Activated CD4-positive, CD25-positive, alpha-beta regulatory T cell treated with anti-CD3 and anti-CD28 coated beads, Interleukin-2, amount 50 U/mL, for 72 hours (primary cell): ENCODE measurements at places on chromosomes 3 and 15.
A peak's percentile ranks its signal among the peaks of the same experiment; 100 is the strongest.

DNA sequence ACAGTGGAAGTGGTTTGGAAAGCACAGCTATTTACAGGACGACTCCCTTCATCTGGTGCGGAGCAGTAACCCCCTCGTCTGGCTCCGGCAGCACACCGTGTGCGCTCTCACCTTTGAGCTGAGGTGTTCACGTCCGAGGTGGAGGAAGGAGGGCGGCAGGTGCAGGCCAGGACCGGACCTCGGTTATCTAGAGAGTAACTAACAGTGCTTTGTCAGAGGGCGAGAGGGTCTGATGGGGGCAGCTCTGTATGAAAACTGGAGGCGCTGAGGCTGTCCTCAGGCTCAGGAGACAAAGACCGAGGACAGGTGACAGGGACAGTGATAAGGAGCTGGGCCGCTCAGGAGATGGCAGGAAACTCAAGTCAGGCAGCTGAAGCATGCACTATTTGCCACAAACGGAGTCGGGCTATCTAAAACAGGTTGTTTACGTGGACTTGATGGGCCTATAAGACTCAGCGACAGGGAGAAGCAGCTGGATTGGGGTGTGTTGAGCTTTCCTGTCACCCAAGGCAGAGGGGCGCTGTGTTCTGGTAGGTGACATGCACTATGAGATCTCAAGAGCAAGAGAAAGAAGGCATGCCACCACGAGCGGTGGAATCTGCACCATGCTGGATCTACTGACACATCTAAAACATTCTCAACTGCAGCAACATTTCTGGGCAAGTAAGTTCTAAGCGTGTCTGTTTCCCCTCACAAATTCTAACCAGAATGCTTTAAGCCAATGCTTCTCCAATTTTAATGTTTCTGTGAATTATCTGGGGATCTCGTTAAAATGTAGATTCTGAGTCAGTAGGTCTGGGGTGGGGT is 155.2 kb downstream of the XXYLT1 start:
- DNase-seq: no peak

DNA sequence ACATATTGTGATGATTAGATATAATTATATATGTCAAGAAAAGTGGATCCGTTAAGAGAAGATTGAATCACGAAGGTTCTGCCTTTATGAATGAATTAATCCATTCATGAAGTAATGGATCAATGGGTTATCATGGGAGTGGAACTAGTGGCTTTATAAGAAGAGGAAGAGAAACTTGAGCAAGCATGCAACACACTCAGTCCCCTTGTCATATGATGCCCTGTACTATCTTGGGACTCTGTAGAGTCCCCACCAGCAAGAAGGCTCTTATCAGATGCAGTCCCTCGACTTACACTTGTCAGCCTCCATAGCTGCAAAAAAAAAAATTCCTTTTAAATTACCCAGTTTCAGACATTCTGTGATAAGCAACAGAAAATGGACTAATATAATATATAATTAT is 301.9 kb downstream of the RAP2B start:
- no peak for DNase-seq

DNA sequence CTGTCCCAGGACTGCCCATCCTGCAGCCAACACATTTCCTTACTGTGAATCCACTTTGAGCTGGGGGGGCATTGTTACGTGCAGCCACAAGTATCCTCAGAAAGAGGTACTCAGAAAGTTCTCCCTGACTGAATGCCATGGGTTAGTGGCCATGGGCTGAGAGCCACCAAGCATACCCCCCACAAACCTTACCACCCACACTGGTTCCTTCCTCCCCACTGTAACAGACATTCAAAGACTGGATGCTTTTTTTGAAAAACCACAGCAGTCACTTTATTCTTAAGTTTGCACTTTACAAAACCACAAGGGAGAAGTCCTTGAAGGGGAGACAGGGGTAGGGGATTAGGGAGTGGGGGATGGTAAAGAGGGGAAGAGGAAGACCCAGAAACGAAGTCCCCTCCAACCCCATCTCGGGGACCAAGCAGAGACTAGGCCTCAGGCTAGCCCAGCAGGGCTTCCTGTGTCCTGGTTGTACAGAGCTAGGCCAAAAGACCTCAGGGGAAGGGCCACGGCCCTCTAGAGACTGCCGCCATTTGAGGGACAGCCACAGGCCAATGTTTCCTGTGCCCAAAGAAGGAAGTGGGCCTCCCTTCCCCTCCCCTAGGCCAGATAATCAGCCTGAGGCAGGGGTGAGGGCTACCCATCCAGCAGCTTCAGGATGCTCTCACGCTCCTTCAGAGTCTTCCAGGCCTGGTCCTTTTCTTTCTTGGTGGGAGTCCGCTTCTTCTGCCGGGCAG is 10.1 kb upstream of the CAMK1 start:
- DNase-seq: peak; percentile 43

DNA sequence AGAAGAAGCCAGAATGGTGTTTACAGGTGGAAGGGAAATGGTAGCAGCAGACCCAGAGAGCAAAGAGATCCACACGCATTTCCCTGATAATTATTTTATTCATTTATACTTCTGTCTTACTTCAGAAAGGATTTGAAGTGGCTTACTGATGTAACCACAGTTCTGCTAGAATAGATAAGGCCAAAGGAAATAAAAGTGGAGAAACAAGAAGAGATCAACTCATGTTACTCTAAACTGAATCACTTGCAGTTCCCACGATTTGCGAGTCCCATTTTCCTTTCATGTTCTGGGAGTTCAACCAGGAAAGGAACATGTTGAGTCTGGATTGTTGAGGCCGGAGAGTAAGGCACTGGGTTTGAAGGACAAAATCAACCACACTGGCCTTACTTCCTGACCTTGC is 151.8 kb downstream of the MYRIP start:
- no peak for DNase-seq

- no peak for DNase-seq
These were observed 21.4 kb downstream of the GRAMD2A start for GRCh38 chr15:72176159-72176558.

- DNase-seq: no peak
These were observed 1.2 kb downstream of the ACOX2 start for GRCh38 chr3:58535531-58536500.

DNA sequence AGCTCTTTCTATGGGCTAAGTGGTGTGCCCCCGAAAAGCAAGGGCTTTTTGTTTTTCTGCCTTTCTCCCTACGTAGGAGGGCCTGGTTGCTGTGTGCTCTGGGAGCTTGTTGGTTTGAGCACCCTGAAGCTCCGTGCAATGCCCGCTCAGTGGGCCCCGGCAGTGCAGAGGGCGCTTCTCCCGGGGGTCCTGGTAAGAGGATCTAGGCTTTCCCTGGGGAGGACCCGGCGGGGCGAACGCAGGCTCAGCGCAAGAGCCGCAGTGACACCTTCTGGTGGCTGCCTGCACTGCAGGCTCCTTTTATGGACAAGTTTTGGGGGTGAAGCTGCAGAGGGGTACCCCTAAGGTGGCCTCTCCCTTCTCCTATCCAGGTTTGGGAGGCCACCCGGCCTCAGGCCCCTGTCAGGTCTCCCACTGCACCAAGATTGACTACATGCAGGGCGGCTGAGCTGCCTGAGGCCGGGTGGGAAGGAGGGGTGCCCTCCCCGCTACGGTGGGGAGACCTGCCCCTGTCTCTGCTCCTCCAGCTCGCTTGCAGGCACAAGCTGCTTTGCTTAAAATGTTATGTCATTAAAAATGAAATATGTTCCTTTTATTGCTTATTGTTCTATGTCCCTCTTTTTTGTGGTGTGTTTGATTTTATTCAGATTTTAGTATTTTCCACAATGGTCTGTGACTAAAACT is 387.9 kb downstream of the GABRG3 start:
- DNase-seq: no peak

DNA sequence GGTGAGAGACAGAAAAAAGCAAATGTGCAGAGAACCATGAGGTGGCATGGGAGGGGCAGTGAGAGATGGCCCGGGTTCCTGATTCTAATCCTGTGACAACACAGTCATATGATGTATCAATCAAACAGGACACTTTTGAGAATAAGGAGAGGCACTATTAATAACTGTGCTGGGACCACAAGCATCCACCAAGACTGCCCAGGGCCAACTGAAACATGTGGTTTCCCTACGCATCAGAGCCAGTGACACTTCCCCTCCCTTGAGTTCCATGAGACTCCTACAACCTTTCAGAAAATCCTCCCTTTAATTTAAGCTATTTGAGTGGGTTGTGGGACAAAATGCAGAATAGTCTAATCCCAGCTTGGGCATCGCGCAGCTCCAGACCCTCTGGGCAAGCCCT is 17.4 kb downstream of the SH3BP5 start:
- no peak for DNase-seq

GRCh38 chr15:70475921-70476320 is 287.4 kb downstream of the UACA start:
- DNase-seq: no peak

DNA sequence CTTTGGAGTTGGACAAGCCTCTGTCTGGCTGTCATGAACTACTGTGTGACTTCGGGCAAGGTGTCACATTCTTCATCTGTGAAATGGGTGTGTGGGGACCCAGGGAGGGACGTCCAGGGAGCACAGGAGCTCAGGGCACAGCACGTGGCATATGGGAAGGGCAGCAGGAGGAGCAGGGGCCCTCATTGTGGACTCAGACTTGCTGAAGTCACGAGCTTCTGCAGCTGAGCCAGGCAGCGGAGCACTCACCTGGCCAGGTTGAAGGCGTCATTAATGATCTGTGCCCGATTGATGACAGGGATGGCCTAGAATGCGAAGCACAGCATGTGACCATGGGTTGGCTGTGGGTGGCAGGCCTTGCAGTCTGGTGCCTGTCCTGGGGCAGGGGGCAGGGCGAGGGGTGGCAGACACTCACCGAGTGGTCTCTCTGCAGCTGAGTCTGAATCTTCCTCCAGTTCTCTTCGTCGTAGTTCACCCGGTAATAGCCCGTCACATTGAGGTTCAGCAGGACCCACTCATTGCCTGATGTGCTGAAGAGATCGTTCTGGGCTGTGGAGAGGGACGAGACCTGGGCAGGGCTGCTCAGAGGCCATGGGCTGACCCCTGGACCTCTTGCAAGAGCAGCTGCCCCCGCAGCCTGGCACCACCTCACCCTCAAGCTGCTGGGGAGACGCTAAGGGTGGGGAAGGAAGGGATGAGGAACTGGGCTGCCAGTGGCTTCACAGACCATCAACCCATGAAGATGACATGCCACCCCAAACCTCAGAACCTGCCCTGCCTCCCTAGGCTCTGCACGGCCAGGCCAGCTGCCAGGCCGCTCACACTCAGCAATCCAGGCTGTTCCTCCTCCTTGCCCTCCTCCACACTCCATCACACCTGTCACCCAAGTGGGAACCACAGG is 15.4 kb downstream of the ANPEP start:
- DNase-seq: no peak

DNA sequence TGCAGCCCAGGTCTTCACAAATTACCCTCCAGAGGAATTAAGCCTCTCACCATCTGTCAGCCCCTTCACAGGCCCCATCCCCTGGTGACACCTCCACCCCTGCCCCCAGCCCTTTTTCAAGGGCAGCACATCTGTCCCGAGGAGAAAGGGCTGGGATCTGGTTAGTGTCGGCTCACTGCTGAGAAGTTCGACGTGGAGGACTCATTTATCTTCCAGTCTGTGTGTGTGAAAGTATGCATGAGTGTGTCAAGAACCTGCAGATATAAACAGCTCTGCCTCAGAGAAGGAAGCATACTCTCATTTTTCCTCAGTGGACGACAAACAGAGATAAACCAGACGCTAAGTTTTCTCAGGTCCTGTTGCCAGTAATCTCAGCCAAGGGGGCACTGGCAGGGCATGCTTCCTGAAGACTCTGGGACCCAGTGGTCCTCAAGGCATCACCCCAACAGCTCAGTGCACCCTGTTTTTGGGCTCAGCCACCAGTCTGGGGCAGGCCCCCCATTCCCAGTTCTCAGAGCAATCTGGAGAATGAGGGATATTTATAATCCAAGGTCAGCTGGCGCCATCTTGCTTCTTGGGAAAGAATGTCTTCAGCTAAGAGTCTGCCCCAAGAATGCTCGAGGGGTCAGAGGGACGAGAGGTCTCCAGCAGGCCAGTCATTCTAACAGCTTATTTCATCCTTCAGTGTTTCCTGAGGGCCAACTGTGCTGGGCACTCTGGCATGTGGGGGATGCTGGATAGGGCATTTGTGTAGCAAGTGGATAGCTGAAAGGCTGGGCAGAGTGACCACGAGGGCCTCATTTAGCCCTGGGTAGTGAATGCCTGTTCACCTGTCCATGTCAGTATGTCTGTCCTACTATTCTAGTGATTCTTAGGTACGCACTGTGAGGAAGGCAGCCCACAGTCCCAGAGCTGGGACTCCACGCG is 73.6 kb downstream of the ADCY5 start:
- no peak for DNase-seq

GRCh38 chr3:171832989-171833388 is 10.2 kb upstream of the TMEM212 start:
- no peak for DNase-seq

DNA sequence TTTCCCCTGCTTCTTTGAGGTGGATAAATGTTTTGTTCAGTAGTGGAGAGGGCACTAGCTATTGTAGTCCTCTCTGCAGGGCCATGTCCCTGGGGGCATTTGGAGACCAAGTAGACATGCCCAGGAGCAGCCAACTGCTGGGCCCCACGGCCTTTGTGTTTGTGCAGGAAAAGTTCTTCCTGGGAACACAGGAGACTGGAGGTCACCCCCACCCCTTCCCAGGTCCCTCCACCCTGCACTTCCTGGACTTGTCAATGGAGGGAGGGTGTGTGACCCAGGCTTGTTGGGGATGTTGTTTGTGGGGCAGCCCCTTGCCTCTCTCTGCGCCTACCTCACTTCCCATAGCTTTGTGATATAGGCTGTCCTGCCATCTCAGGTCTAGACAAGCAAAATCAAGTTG is 317.0 kb upstream of the LRRFIP2 start:
- DNase-seq: no peak

- no peak for DNase-seq
These were observed 43.6 kb upstream of the PLCL2 start for GRCh38 chr3:16841041-16841753.

DNA sequence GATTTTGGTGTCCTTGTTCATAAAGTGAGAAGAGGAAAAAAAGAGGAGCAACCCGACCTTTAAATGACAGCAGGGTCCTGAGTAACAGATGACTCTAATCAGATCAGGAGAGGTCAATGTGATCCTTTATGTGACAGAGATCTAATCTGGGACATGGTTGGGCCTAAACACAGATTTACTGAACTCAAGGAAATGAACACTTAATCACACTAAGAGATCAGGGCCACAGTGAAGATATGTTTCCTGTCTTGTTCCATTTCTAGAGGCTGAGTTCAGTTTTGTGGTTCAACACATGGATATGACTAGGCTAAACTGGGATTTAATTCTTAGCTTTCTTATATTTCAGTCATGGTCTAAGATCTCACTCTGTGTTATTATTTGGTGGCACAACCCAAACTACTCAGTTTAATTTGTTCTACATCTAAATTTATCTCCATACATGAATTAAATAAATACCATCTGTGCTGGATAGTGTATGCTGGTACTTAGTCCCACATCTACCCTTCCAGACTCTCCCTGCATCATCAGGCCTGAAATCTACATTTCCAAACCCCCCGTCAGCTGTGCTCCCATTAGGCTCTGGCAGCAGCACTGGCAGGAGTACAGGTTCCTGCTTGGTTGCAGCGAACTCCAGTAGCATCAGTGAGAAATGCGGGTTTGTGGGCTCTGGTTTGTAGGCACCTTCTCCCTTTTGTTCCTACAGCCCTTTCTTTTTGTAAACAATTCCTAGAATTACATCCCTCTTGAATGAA is 22.6 kb downstream of the SFMBT1 start:
- no peak for DNase-seq

- no peak for DNase-seq
These were observed 124.5 kb downstream of the CACNA1D start for GRCh38 chr3:53618936-53619335.
